AG10803 (cell line): ENCODE measurements at places on chromosomes 5 and 9.

DNA sequence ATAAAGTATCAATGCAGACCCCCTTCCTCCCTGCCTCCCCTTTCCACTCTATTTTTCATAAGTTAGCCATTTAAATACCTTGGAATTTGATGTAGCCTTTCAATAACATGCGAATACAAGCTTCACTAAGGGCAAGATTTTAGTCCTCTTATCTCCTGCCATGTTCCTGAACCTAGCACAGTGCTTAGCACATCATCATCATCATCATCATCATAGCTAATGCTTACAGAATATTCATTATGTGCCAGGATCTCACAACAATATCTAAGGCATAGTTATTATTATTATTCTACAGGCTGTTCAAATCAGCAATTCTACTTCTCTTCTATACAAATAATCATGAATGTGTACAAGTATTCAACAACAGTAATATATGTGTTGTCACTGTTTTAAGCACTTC lies 20.4 kb downstream of the KLHL3 start:
- no peak for DNase-seq

DNA sequence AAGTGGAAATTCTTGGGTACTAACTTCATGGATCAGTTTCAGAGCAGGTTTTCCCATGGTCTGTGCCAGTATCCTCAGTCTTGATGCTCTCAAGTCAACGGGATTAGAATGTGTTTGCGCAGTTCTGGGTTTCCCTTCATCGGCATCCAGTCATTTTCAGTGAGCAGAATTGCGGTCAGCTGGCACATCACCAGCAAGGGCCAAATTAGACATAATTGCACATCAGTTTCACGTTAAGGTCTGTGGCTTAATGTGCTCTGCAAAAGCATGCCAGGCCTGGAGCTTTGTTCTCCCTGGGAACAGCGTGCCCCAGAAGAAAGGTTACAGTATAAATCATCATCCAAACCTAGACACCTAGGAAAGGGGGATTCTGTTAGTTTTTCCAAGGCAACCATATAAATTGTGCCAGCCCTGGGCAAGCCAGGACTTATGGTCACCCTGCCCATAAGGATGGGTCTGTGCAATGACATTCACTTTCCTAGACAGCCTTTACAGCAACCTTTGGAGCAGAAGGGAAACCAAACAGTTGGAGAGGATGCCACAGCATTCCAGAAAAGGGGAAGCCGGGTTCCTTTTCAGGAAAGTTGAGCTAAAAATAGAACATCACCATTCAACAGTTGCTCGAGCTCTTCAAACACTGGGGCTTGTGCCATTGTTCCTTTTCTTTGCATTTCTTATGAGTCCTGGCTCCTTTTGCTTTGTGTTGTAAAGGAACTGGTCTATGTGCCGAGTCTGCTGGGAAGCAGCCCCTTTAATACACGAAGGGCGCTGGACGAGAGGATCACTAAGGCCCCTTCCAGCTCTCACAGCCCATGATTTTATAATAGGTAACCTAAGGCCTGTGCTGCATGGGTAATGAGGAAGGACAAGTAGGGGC lies 23.1 kb downstream of the IQGAP2 start:
- DNase-seq: no peak

DNA sequence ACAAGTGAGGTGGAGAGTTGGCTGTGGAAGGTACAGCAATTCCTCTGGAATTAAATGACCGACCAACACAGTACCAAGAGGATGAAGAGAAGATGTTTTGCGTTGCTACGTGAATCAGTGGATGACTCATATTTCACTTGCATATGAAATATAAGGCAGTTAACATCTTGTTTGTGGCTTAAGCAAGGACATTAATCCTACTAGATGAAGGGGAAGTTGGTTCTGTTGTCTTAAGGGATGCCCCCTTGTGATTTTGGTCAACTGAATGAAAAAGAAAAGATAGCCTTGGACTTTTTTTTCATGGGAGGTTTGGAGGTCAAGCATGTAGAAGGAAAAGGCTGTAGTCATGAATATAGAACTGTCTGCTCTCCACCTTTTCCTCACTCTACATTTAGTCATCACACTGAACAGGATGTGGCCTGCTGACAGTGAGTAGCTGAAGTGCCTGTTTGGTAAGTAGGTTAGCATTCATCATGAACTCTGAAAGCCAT lies 33.9 kb downstream of the VLDLR start:
- DNase-seq: peak; percentile 91

DNA sequence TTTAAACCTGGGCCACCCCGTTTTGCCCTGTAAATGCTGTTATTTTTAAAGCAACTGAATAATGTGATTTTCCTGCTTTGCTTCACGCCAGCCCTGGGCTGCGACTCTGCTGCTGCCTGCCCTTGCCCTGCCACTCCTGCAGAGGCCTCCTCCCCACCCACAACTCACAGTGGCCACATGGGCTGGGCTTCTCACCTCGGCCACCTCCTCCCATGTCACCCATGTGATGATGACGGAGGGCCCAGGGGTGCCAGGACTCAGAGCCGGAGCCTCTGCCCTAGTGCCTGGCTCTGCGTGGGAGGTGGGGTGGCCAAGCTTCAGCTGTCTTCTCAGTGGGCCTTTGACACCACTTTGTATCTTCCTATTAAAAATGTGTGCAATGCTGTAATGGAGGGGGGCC lies 48.1 kb upstream of the NKD2 start:
- DNase-seq: no peak

- no peak for DNase-seq
Measured at GRCh38 chr5:128777052-128777451, 188.2 kb upstream of the SLC27A6 start.

DNA sequence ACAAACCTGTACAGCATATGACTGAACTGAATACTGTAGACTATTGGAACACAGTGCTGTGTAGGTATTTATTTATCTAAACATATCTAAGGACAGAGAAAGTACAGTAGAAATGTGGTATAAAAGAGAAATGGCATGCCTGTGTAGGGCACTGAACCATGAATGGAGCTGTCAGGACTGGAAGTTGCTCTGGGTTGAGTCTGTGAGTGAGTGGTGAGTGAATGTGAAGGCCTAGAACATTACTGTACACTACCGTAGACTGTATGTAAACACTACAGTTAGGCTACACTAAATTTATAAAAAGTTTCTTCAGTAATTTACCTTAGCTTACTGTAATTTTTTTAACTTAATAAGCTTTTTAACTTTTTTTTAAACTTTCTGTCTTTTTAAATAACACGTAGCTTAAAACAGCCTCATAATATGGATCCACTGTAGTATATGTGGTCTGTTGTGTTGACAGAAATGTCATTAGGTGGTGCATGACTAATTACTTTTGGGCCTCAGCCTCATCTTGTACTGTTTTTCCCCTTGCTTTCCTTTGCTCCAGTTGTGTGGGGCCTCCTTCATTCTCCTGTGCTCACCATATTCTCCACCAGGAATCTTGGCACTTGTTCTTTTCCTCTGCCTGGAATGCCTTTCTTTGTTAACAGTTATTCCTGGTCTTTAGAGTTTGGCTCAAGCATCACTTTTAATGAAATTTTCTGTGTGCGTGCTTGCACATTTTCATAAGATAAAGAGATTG lies 8.8 kb downstream of the SPIN1 start:
- DNase-seq: peak; percentile 63

GRCh38 chr5:1006656-1007071 lies 1.9 kb upstream of the NKD2 start:
- no peak for DNase-seq

GRCh38 chr5:24850926-24851486 lies 206.2 kb upstream of the CDH10 start:
- no peak for DNase-seq

GRCh38 chr9:93630806-93631411 lies 54.5 kb downstream of the PHF2 start:
- DNase-seq: no peak

- peak; percentile 67 for DNase-seq
Measured at GRCh38 chr9:32571969-32572899, 725 bp downstream of the NDUFB6 start.

GRCh38 chr9:34540827-34541226 lies 18.0 kb upstream of the ENHO start:
- DNase-seq: peak; percentile 47

- no peak for DNase-seq
Measured at GRCh38 chr9:36046923-36047322, 10.2 kb downstream of the RECK start.

GRCh38 chr9:114117996-114118830 lies 19.1 kb upstream of the KIF12 start:
- no peak for DNase-seq

- peak; percentile 41 for DNase-seq
Measured at GRCh38 chr5:126869005-126869451, 92.1 kb downstream of the LMNB1 start.

DNA sequence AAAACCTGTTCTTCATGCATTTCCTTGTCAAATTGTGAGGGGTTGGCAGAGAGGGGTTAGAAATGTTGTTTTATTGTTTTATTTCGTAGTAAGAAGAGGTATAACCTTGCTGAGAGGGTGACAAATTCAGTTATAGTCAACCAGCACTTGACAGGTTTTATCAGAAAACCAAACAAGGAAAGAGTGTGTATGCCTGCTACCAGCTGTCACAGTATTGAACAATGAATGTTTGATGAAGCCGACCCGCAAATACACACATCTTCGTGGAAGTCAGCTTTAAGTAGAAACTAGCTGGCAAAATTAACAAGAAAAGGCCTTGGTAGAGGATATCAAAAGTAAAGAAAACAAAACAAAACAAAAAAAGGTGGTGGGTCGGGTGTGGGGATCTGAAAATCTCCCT lies 214.6 kb upstream of the TLE4 start:
- DNase-seq: no peak

- DNase-seq: no peak
Measured at GRCh38 chr5:73380710-73381589, 67.6 kb downstream of the FOXD1 start.

DNA sequence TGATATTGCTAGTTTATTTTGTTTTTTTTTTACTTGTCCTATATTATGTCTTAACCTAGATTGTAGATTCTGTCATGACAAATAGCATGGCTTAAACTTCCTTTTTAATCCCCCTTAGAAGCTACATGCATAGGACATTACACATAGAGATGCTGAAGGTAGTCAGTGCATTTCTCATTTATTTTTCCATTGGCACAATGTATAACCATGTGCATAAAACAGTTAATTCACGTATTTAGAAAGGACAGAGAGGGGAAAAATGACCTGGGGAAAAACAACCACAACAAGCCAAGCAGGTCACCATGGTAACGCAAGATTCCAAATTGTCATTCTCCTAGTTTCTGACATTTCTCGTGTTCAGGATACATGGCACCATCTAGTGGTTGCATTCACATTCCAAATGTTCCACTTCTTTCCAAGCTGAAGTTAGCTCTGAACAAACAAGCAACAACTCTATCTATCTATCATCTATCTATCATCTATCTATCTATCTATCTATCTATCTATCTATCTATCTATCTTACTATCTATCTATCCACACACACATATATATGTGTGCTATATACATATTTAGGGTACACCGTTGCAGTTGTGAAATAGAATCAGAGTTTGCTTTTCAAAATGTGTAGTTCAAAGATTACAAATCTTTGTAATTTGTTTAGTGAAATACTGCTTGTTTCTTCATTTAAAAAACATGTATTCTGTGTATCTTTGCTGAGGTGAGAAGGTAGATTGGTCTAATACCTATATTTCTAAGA lies 487.2 kb upstream of the ST8SIA4 start:
- peak; percentile 46 for DNase-seq

GRCh38 chr5:132365213-132365612 lies 4.3 kb upstream of the SLC22A5 start:
- DNase-seq: peak; percentile 43

DNA sequence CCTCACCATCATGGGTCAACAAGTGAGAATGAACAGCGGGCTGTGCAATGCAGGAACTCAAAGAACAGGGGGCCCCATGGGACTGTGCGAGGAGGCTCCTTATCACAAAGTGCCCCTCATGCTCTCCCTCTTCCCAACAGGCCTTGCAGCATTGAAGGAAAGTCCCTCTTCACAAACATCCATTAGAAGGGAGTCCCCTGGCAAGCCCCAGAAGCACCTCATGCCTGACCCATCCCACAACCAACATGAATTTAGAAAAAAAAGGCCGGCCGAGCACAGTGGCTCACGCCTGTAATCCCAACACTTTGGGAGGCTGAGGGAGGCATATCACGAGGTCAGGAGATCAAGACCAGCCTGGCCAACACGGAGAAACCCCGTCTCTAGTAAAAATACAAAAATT lies 122.6 kb upstream of the FSTL4 start:
- DNase-seq: no peak

DNA sequence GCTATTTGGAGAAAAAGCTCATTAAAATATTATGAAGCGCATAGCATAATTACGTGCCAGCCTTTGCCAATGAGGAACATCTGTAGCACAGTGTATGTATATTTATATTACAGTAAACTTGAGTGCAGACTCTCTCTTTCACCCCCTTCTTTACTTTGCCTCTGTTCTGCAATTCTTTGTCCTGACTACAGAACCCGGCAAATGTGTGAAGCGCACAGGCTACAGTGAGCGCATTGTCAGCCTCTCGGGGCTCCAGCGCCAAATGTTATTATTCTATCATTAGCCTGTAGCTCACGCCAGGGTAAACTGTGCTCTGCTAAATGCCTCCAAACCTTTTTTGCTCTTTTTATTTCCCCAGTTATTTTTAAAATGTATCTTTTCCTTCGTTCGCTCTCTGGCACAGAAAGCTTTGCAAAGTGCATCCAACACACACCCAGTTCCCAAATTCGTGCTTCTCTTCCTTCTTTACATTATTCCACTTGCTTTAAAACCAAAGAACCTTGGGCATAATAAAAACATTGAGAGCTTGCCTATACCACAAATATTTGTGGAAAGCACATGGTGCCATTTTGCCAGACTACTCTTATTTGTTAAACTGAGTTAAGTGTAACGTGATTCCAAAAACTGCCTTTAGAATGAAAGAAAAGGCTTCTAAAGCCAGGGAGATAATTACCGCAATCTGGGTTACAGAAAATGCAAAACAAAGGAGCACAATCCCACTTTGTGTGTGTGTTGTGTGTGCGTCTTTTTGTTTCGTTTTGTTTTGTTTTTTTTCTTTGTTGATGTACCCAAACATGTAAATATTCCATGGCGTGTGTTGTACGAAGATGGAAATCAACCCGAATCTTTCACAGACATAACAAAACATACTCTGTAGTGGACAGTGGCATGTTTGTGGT lies 164.1 kb upstream of the MPDZ start:
- DNase-seq: no peak

GRCh38 chr5:35920890-35921289 lies 17.5 kb downstream of the CAPSL start:
- DNase-seq: no peak

- DNase-seq: no peak
Measured at GRCh38 chr9:89674667-89675057, 69.8 kb downstream of the GADD45G start.

- no peak for DNase-seq
Measured at GRCh38 chr5:2156358-2157059, 273.8 kb upstream of the IRX4 start.

GRCh38 chr9:109923806-109924205 lies 143.8 kb downstream of the PALM2AKAP2 start:
- peak; percentile 22 for DNase-seq

DNA sequence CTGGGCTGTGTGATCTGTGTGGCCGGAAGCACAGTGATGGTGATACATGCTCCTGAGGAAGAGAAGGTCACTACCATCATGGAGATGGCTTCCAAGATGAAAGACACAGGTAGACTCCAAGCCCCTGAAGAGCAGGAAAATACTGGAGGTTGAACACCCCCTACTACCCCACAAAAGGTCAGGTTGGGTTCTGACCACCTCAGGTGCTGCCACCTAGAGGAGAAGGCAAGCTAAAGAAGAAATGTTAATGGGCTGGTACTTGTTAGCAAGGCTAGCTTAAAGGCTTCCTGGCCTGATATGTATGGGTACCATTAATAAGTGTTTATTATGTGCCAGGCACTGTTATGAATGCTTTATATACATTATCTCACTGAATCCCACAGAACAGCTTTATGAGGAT lies 11.7 kb downstream of the NIPAL4 start:
- DNase-seq: peak; percentile 26

- peak; percentile 63 for DNase-seq
Measured at GRCh38 chr9:36924071-36924470, 110.0 kb downstream of the PAX5 start.
